DMS153 (cell line): ENCODE measurements at places on chromosomes 1 and 21.

- DNase-seq = no peak
Observed at GRCh38 chr1:12669529-12670068, 25.7 kb downstream of the AADACL4 start.

- DNase-seq = peak; percentile 35
Observed at GRCh38 chr21:17370916-17371315, 141.9 kb upstream of the CXADR start.

DNA sequence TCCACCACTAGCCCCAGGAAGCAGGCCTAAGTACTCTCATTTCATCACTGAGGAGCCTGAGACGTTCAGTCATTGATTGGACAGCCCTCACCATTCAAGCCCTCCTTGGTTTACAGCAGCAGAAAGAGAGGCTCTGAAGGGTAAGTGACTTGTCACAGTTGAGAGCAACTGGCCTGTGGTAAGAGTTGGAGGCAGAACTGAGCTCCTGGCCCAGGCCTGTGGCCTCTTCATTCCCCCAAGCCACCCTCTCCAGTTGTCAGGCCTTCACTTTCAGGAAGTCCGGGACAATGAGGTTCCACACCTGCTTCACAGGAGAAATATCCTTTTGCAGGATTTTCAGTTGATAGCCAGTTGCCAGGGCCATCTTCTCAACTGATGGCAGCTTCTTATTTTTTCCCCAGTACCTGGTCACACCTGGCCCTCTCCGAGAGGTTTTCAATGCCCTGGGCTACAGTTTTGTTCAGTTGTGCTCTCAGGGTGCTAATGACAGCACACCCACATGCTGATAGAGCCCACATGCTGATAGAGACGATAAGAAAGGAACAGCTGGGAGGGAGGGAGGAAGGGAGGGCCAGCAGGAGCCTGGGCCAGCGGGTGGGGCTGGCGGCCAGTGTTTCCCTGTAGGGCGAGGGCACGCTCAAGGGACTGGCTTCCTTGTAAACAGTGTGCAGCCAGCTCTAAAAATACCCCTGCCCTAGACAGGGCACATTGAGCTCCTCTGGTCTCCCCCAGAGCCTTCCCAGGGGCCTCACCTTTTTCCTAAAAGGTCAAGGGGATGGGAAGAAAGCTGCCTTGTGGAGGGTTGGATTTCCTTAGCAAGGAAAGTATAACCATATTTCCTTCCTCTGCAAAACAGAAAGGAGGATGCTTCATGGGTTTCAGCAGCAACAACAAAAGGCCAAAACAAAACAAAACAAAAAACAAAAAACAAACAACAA lies 112.7 kb upstream of the JUN start:
- DNase-seq = peak; percentile 50

GRCh38 chr1:235601104-235601503 lies 48.5 kb downstream of the GNG4 start:
- DNase-seq = no peak

DNA sequence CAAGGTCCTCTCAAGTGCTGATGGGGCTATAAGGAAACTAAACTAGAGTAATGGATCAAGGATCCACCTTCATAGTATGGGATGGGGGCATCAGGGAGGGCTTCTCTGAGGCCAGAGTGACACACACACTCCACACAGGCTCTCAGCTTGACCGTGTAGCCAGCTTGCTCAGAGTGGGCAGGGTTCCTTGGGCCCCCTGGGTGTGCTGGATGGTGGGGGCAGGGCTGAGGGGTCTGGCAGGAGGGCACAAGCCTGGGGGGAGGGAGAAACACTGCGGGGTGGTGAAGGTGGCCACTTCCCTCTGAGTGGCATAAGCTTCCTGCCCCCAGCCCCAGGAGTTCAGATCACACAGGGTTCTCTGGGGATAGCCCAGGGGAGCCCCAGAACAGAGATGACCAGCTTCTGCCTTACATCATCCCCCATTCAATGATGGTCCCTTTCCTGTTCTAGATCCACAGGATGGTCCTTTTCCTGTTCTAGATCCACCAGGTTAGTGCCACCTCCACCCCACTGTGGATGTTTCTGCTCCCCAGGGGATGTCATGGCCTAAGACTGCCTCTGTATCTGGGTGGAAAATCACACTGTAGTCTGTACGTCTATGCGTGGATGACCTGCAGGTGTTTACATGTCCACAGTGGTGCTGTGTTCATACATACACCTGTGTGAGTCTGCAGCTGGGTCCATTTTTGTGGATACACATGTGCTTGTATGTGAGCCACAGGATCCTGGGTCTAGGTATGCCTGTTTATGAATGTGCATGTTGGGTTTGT lies 525.0 kb downstream of the PTPRU start:
- DNase-seq = no peak

GRCh38 chr1:212118167-212118871 lies 82.8 kb downstream of the DTL start:
- no peak for DNase-seq

DNA sequence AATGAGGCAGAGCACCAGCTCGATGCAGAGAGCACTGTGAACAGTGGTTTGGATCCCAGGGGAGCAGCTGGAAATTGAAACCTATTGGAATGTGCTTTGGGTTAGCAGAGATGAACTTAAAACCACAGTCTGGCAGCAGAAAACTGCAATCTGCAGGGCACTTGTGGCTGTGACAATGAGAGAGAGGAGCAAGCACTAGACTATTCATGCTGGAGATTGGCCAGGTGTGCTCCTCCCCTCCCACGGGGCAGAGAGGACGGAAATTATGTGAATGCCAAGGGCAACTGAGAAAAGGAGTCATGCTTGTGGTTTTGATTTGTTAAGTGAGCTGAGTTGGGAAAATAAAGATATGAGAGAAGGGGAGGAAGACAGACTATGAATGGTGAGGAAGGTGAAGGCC lies 38.1 kb downstream of the HSD3B2 start:
- DNase-seq = no peak

DNA sequence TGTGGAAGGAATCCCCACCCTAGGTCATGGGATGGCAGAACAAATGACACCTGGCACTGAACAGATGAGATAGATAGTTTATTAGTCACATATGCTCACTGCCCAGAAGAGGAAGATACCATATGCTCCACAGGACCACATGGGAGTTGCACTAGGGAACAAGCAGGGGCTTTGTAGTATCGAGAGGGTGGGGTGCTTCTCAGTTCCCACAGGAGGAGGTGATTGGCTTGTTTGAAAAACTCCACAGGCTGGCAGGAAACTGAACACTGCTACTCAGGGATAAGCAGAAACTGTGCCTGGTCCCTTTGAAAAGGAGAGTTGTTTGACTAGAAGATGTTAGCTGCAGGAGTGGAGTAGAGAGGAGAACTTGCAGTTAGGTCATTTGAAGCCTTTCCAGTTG lies 31.9 kb upstream of the RXRG start:
- DNase-seq = no peak

GRCh38 chr1:213389061-213389581 lies 338.1 kb downstream of the RPS6KC1 start:
- DNase-seq = no peak

DNA sequence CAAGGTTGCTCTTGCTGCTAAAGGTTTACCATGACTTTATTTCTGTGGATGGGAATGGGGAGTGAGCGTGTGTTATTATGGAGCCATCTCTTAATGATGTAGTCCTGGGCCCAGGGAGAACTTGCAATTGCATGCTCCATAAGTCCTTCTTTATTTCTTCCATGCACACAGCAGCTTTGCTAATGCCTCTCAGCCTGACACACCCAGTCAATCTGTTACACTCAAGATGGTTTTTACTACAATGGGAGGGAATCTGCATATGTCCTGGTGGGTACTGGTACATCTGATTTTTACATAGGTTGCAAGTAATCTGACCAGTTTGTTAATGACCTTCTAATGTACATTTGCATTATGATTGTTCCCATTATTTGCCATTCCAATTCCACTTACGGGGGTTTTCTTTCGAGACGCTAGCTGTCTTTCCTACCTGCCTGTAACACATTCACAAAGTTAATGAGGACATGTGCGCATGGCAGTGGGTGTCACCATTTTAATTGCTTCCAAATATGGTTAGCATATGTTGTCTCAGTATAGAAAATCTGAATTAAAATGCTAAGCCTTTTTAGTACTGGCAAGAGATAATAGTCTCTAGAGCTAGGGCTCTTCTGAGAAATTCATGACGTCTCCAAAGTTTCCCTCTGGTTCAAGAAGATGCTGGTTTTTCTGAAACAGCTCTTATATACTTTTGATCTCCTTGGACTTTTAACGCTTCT lies 188.2 kb downstream of the GRIK1 start:
- no peak for DNase-seq

DNA sequence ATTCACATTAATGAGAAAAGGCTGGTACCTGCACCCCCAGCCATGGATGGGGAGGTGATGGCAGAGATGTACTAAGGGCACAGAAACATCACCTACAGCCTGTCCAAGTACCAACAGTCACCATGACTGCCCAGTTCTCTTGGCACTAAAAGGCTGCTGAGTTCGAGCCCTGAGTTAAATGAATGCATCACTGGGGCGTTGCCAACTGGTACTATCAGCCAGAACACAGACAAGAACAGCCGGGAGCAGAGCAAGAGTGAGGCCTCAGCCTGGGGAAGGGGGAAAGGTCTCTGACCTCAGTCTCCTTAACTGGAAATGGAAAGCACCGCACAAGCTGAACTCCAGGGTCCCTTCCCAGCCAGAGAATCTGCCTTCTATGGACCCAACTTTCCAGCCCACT lies 60.5 kb downstream of the GLIS1 start:
- DNase-seq = no peak

GRCh38 chr1:160539990-160540858 lies 17.2 kb upstream of the SLAMF6 start:
- peak; percentile 73 for DNase-seq

DNA sequence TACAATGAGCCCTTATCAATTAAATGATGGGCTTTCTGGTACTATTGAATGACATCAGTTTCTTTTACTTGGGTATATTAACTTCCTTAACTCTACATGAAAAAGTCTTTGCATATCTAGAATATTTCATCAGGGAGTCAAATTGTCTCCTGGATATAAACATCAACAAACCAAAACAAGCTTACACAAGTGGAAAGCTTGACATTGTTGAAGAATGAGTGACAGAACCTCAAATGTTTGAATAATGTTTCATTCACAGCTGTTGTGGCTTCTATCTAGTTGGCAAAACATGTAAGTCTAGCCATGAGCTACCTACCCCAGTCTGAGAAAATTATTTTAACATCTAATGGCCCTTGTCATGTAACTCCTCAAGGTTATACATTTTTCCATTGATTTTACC lies 604.8 kb upstream of the ADAMTS5 start:
- DNase-seq = no peak

DNA sequence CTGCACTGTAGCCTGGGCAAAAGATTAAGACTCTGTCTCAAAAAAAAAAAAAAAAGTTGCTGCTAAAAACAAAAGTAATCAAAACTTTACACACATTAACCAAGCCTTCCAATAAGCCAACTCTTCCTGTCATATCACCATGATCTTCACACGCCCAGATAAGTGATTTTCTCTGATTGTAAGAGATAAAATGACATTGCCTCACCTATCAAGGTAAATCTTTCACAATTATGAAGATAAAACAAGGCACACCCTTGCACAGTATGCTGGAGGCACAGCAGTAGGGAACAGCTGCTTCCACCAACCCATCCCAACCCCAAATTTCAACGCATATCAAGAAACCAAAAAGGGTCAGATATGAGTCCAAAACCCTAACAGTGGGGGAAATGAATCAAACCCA lies 8.8 kb upstream of the TIAM1 start:
- DNase-seq = no peak

GRCh38 chr1:226033582-226033981 lies 28.9 kb upstream of the H3-3A start:
- no peak for DNase-seq

GRCh38 chr1:183346276-183346732 lies 71.9 kb downstream of the NMNAT2 start:
- no peak for DNase-seq

DNA sequence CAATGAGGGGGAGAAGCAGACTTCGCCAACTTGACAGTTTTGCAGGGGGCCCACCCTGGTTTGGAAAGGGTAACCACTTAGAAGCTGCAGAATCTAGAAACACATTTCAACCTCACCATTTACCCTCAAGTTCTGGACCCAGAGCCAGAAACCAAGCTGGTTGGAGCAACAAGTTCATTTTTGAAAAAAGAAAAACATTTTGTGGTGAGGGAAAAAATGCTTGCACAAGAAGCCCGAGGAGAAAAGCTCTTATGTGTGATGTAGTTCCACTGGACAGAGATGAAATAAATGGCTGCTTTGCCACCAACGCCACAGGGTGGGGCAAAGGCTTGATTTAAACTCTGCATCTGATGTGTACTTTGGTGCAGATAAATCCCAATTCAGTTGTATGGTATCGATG lies 10.6 kb upstream of the NGF start:
- no peak for DNase-seq

DNA sequence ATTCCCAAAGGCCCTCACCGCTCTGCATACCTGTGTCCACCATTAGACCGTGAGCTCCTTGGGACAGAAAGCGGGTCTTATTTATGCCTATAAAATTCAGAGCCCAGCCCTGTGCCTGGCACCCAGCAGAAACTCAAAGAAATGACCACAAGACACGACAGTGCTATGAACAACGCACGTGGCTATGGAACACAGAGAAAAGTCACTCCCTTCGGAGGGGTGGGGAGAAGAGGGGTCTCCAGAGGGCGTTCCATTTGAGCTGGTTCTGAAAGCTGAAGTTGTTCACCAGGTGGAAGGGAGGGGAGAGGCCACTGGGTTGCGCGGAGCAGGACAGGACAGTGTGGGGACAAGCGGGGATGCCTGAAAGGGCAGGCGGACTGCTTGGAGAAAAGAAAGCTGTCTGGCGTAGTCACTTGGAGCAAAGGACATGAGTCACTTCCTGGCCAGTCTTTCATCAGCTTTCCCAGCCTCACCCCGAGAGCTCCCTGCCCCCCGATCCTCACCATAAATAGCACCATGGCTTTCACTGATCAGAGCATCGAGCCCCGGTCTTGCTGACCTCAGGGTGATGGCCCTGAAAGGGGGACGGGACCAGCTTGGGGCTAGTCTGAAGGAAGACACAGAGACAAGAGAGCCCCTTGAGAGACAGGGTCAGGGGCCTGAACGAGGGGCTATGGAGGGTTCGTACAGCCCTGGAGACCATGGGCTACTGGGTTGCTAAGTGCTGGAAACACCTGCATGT lies 28.5 kb downstream of the ECE1 start:
- no peak for DNase-seq

GRCh38 chr1:25083481-25084345 lies 148.6 kb downstream of the SYF2 start:
- DNase-seq = no peak

GRCh38 chr1:167672831-167673230 lies 42.8 kb downstream of the RCSD1 start:
- DNase-seq = no peak

DNA sequence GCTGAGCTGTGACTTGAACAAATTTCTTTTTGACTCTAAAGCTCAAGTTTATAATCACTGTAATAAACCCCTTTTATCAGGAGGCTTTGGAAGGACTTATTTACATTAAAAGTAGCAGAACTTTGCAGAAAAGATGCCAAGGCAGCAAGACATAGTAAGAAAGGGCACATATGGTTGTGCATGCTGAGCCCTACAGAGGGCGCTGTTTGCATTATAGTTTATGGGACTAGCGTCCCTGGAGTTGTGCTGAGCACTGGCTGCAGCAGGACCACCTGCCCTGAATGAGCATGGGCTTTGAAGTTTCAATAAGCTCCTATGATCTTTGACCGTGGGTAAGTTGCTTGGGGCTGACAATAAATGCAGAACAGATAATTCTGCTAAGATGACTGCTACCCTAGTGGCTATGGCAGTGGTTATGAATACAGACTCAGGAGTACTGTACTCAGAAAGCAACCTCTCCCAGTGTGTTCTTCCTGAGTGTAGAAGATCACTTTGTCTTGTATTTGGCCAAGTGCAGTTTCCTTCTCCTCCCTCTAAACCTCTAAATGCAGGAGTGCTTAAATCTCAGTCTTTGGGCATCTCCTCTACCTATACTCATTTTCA lies 45.4 kb upstream of the USP1 start:
- no peak for DNase-seq
